ENCODE measurements at places on chromosomes 13 and 19.

DNA sequence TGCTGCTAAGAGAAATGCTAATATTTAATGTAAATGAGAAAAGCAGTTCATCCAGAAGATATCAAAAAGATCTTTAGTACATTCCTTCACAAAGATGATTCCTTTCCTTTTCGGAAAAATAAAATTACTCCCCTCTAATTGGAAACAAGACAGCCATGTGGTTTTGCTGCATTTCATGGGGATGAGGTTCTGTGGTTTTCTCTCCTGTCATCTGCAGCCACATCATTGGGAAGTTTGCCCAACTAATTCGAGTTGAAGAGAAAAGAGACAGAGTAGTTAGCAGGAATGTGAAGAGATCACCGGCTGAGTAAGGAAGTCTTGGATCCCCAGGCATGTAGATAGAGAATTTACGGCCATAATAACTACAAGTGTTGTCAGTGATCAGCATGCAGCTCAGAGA lies 122.1 kb downstream of the CYSLTR2 start:
- DNase-seq = no peak

- no peak for DNase-seq
Observed at GRCh38 chr13:72834601-72835000, 52.7 kb downstream of the PIBF1 start.

GRCh38 chr19:18718015-18718526 lies 34.6 kb downstream of the CRTC1 start:
- DNase-seq = no peak

DNA sequence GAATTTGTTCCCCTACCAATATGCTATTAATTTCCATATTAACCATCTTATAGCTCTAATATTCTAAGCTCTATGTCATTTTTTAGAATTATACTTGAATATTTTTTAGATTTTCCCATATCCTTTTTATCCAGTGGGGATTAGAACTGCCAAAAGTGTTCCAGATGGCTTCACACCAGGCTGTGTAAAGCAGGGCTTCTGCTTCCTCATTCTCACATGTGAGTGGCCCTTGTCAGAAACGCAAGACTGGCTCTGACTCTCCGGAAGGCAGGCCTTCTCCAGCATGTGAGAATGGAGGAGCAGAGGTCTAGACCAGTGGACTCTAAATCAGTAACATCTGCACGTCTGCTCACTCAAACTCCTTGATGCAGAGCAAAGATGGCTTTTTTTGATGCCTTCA lies 650.1 kb downstream of the FGF9 start:
- DNase-seq = no peak

DNA sequence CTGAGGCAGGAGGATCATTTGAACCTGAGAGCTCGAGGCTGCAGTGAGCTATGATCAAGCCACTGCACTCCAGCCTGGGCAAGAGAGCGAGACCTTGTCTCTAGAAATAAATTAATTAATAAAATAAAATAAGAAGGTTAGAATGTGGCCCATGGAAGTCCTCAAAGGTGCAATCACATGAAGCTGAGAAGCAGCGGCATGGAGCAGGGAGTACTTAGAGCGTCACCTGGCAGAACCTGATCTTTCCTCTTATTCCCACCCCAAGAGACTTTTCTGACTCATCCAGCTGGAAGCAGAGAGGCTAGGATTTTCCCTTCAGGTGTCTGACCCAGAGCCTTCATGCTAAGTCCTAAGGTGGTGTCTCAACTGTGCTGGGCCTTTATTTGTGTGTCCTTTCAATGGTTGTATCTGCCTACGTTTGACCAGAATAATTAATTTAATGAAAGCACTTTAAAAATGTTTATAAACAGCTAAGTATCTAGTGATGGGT lies 8.9 kb upstream of the MRPS31 start:
- DNase-seq = no peak

GRCh38 chr19:3420909-3421619 lies 54.7 kb downstream of the NFIC start:
- DNase-seq = no peak
